Fibroblast of skin of right quadriceps (primary cell): ENCODE measurements at places on chromosomes 5 and 9.

DNA sequence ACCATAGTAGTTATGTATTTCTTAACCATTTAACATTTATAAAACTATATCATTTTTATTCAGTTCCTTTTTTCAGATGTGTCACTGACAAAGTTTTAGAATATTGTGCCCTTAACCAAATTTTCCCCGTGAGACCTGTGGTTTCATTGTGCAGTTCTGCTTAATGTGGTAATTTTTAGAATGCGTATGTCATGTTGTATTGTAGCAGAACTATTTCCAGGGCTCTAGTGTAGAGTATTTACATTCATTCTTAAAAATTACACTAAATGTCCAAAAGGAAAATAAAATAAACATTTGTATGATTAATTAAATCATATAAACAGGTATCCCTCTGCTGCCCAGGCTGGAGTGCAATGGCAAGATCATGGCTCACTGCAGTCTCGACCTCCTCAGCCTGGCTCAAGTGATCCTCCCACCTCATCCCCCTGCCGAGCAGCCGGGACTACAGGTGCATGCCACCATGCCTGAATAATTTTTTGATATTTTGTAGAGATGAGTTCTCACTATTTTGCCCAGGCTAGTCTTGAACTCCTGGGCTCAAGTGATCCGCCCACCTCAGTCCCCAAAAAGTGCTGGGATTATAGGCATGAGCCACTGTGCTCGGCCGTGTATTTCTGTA, 15.4 kb downstream of the SERINC5 start:
- DNase-seq, result no peak

DNA sequence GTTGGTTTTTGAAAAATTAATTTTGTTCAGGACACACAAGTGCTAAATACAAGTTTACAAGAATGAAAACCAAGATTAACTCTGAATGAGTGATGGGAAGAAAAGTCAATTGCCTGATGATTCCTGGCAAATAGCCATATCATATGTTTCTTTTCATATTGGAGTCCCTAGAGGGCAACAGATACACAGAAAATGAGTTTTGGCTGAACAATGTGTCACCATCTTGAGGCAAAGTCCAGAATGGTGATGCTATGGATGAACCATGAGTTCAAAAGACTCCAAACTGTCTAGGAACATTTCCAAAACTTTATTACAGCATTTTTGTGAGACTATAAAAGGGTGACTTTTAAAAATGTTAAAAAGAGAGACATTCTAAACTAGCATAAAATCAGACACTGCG, 382.9 kb downstream of the TMEM161B start:
- DNase-seq, result no peak

DNA sequence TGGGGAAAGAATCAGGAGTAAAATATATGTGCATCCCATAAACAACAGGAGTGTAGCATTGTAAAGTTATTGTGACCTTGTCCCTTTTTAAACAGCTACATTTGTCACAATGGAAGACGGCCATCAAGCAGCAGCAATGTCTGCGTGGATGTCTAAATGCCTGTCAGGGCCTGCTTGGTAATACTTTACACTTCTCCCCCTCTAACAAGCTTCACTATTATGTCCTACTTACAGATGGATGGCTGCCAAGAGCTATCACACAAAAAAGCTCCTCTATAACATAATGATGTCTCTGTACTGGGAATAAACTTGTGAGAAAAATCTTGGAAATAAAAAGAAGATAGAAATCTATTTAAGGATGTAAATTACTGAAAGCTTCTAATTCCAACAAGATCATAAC, 213.0 kb downstream of the FBXL17 start:
- DNase-seq, result no peak

DNA sequence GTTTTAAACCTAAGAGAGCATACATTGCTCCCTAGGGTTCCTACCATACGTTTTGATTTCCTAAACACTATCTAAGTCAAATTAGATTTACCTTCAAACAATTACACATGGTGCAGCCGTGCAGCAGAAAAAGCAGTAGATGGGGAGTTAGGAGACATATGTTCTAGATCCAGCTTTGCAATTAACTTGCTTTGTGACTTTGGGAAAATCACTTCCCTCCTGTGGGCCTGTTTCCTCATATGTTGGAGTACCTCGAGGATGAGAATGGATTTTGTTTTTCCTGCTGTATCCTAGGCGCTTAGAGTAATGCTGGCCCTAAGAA, 711 bp downstream of the MRPL50 start:
- DNase-seq, result no peak

DNA sequence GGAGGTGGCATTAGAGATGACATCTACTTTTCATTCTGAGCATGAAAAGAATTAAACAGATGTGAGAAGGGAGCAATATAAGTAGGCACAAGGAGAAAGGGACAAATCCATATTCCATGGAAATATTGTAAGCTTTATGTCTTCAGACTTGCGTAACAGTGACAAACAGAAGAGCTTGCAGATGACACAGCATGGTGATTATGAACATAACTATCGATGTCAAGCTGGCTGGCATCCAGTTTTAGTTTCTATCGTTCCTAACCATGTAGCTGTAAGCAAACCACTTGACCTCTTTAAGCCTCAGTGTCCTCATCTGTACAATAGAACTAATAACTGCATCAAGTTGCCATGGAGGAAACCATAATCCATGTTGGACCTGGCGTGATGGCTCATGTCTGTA, 246.7 kb upstream of the ADRA1B start:
- DNase-seq, result no peak

- DNase-seq, result no peak
Observed at GRCh38 chr5:31807789-31808540, 169.0 kb downstream of the PDZD2 start.

DNA sequence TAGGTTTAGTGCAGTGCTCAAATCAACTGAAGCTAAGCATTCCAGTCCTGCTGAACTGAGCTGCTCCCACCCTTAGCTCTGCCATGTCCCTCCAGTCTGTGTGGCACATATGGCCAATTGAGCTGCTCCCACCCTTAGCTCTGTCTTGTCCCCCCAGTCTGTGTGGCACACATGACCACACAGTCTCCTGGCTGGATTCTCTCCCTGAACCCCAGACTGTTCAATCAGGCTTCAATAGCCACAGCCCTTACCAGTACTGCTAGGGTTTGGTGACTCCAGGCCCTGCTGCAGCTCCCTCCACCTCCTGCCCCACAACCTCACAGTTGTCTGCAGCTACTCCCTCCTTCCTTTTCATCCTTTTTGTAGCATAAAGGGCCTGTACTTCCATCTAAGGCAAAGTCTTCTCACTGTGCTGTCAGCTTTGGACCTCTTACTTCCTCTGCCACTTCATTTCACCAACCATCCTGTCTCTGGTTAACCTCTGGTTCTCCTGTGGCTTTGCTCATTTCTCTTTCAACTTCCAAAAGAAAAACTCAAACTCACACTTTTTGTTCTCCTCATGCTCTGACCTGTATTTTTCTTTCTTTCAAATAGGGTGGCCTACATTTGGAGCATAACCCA, 50.8 kb downstream of the ADAMTS12 start:
- DNase-seq, result no peak

DNA sequence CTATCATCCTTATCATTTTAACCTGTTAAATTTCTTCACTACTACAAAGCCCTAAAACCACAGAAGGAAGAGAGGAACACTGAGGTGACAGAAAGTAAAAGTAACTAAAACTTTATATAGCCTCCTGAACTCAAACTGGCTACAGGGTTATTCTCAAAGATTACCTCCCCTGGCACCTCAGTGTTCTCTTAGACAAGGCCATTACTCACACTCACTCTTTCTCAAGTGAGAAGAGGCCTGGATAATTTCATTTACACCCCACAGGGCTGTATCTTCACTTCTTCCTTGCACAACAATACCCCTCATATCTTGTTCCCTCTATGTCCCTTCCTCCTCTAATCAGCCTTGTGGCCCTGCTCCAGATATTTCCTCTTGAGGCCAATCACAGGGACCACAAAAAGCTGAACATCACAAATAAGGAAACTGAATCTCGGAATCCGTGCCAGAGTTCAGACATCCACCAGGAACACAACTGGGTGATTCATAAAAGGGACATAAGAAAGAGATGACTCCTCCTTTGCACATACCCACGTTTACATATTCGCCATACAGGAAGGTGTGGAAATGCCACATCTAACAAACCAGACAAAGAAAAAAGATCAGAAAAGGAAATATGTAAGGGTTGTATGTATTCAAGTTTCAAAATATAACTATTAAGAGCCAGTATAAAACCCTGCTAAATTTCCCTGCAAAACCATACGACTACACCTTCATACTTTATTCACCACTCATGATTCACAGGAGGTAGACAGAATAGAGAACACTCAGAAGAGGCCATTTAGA, 1.7 kb upstream of the KLHL3 start:
- peak; percentile 57 for DNase-seq
